ENCODE measurements at places on chromosomes 16 and 17.

DNA sequence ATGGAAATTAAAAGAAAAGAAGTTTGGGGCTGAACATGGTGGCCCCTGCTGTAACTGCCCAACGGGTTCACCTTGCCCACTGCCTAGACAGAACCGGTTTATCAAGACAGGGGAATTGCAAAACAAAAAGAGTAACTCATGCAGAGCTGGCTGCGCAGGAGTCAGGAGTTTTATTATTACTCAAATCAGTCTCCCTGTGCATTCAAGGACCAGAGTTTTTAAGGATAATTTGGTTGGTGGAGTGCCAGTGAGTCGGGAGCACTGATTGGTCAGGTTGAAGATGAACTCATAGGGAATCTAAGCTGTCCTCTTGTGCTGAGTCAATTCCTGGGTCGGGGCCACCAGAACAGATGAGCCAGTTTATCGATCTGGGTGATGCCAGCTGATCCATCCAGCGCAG is 4.4 kb upstream of the SCPEP1 start:
- no peak for DNase-seq

- DNase-seq = peak; percentile 64
Observed at GRCh38 chr16:57405097-57405496, 530 bp downstream of the CCL17 start.

DNA sequence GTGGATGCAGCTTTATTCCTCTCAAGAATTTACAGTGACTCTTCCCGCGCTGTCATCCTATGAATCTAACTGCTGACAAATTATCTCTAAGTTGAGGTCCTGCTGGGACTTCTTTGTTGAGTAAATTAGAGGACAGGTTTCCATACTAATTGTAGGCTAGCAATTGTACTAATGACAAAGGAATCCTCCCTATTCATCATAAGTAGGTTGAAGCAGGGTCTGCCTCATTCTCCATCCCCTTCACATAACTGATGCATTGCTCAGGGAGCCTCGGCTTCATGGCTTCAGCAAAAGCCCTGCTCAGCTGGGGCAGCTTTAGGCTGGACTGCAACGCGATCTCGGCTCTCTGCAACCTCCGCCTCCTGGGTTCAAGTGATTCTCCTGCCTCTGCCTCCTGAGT is 83.1 kb upstream of the IRX6 start:
- no peak for DNase-seq

DNA sequence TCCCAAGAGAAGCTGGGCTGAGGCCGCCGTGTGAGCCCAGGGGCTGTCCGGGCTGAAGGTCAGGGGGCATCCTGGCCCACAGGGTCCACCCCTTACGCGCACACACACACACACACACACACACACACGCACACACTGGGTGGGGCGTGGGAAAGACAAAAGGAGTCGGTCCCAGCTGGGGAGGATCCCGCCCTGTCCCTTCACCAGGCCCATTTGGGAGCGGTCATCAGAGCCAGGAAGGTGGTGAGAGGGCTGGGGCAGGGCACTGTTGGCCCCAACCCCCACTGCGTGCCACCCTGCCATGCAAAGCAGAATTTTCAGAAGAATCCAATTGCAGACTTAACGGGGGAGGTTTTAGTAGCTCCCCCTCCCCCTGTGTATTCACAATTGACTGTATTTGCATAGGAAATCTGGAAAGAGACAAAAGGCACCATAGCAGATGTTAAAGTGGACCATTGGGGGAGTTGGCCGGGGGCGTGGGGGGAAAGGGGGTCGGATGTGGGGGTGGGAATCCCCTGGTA is 11.3 kb upstream of the CD300A start:
- no peak for DNase-seq

DNA sequence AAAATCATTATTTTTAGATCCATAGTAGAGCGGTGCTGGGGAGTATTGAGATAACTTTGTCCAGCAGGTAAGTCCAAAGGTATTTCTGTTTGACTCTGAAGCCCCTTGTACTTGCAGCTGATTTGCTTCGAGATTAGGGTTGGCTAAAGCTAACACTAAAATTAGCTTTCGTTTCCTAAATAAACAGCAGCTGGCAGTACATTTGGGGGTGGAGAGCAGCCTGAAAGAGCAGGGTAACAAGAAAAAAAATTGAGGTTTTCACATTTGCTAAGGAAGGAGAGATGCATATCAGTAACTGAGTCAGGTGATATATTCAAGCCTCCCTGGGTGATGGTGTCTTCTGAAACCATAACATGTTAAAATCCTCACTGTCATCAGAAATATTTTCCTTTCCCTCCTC is 37.4 kb upstream of the TMC5 start:
- no peak for DNase-seq

DNA sequence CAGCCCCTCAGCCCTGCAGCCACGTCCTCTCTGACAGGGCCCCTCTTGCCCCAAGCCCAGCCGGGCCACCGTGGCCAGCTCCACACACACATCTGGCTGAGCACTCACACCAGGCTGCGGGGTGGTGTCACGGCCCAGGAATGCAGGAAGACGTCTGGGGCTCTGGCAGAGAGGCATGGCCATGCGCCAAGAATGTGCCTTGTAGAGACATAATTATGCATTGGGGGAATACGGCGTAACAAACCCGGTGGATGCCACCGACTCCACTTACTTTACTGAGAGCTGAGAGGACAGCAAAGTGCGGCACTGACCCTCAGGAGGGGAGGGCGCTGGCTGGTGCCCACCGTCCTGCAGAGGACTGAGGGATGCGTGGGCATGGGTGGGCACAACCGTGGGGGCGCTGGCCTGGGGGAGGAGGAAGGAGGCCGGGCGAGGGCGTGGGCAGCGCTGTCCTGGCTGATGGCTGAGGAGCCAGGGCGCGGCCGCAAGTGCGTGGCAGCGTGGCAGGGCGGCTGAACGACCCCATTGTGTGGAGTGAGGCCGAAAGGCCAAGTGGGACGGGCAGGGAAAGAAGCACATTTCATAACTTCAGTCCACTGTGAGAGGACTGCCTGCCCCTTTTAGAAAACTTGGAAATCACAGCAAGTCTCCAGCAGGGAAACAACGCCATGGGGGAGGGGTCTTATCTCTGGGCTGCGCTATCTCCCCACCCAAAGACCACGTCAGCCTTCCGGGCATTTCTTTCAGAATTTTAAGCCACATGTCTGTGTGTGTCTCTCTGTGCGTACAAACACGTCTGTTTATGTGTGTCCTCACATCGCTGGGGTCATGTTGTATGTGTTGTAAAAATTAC is 30.6 kb downstream of the METRNL start:
- DNase-seq = no peak

DNA sequence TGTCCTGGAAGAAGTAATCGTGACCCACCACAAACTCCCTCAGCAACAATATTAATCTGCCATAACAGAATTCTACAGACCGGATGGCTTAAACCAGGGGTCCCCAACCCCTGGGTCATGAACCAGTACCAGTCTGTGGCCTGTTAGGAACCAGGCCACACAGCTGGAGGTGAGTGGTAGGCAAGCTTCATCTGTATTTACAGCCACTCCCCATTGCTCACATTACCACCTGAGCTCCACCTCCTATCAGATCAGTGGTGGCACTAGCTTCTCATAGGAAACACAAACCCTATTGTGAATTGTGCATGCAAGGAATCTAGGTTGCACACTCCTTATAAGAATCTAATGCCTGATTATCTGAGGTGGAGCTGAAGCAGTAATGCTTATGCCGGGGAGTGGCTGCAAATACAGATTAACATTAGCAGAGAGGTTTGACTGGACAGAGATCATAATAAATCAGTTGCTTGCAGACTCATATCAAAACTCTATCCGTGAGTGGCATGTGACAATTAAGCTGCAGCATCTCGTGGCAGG is 74.5 kb downstream of the NOG start:
- DNase-seq = no peak

DNA sequence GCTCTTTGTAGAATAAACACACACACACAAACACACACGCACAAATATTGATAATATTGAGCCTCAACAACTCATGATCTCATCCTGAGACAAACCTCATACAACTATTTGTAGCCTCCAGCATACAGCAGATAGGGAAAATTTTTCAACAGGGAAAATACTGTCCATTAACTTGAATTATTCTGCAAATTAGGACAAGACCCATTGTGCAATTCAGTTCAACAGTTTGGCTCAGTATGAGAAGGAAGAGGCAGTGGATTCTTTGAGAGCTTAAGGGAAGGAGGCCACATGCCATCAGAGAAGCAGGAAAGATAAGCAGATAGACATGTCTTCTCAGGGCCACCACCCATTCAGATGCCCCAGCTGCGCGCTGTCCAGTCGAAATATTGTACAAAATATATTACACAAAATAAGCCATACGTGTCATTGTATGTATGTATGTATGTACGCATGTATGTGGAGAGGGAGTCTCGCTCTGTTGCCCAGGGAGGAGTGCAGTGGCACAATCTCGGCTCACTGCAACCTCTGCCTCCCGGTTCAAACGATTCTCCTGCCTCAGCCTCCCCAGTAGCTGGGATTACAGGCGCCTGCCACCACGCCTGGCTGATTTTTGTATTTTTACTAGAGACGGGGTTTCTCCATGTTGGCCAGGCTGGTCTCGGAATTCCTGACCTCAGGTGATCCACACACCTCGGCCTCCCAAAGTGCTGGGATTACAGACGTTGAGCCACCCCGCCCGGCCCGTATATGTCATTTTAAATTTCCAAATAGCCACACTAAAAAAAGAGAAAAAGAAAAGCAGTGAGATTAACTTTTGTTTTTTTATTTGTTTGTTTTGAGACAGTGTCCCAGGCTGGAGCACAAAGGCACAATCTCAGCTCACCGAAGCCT is 1.8 kb downstream of the ZC3H7A start:
- no peak for DNase-seq

- DNase-seq = no peak
Observed at GRCh38 chr16:57360321-57360935, 1.8 kb downstream of the CCL22 start.

DNA sequence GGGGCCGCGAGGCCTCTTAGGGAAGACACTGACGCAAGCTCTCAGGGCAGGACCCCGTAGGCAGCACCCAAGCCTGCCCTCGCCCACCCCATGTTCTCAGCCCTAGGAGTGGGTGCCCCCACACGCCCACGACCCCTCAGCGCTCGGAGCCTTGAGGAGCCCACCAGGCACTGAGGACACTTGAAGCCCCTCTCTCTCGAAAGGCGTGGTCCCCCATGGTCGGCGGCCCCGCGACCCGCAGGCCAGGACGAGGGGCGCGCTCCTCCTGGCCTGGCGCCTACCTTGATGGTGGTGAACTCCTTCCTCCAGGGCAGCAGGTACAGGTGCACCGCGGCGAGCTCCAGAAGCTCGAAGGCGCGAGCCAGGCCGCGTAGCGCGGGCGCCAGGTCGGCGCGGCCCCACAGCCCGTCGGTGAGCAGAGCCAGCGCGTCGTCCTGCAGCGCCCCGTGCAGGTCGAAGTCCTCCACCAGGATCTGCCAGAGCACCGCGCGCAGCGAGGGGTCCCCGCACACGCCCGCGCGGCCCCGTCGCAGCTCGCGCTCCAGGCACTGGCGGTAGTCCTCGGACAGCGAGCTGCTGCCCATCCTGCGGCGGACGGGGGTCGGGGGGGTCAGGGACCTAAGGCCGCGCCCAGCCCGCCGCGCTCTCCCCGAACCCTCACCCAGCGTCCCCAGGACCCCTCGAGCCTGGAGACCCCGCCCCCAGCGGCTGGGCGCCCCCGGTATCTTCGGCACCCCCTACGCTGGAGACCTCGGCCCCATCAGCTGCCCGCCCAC is 668 bp downstream of the SPATA2L start:
- no peak for DNase-seq

DNA sequence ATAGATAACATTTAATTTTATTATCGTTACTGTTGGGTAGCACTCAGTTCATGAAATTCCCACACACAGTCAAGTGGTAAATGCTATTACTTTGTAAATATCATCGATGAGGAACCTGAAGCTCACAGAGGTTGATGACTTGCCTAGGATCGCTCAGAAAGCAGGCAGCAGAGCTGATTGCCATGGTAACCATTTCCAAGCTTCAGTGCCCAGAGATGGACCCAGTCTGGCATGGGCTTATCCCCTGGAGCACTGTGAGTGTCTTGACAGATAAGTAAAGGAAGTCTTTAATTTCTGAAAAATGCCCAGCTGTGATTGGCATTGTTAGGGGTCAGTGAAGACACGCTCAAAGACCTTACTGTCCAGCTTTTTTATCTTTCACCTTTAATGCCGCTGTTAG is 95.0 kb downstream of the PRKCB start:
- no peak for DNase-seq
